ENCODE measurements at places on chromosomes 2 and 18.

- no peak for DNase-seq
Measured at GRCh38 chr2:109662889-109663288, 48.7 kb downstream of the SOWAHC start.

DNA sequence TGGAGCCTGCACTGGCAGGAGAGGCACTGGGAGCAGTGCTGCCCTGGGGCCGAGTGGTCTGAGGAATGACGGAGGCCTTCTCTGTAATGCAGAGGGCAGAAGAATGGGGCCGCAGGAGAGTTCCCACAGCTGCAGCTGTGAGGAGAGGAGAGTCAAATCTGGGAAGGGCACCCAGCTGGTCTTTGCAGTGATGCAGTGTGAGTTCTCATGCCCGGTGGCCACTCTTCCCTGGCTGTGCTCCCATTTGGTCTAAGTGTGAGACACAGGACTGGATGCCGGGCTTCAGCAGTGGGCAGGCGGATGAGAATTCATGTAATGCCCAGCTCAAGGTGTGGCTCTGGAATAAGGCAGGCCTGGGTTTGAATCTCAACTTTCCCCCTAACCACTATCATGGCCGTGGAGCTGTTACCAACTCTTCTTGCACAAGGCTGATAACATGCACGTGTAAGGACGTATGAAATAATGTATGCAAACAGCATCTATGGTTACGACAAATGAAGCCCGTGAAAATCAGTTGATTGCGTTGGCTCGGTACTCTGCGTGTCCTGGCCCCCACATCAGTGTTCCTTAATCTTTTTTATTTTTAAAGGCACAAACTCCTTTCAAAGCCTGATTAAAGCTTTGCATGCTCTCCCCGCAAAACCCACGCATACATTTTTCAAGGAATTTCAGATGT, 71.6 kb downstream of the ACKR3 start:
- DNase-seq: no peak

DNA sequence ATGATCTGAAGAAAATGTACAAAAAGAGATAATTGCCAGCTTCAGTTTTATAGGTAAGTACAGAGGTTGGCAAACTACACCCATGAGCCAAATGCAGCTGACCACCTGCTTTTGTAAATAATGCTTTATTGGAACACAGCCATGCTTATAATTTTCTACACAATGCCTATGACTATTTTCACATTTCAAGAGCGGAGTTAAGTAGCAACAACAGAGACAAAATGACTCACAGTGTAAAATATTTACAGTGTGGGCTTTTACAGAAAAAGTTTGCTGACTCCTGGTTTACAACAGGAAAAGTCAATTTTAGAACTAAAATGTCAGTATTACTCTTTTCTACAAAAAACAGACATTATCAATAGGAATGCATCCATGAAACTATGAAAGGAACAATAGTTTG, 26.0 kb downstream of the CWC22 start:
- DNase-seq: no peak

- no peak for DNase-seq
Measured at GRCh38 chr18:62281684-62282083, 43.4 kb upstream of the TNFRSF11A start.

DNA sequence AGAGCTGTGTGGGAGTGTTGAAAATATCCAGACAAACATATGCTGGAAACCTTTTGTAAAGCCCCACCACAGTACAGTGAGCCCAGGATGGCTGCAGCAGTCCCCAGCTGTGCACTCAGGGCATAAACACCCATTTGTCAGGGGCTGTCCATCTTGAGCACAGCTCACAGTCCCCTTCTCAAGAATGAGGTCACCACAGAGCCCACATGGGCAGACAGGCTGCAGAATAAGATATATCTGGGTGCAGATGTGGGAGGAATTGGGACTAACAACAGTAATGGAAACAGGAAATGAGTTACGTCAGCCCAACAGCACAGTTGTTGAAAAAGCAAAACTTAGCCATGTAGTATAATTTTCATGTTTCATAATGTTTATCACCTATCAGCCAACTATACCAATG, 219.6 kb downstream of the ETAA1 start:
- DNase-seq: no peak

- DNase-seq: no peak
Measured at GRCh38 chr18:57337890-57338289, 14.5 kb upstream of the ST8SIA3 start.

GRCh38 chr2:150887926-150888325, 373.7 kb downstream of the RBM43 start:
- no peak for DNase-seq

GRCh38 chr2:66561645-66562303, 126.8 kb downstream of the MEIS1 start:
- DNase-seq: no peak

GRCh38 chr2:39033980-39034379, 86.9 kb downstream of the SOS1 start:
- no peak for DNase-seq

DNA sequence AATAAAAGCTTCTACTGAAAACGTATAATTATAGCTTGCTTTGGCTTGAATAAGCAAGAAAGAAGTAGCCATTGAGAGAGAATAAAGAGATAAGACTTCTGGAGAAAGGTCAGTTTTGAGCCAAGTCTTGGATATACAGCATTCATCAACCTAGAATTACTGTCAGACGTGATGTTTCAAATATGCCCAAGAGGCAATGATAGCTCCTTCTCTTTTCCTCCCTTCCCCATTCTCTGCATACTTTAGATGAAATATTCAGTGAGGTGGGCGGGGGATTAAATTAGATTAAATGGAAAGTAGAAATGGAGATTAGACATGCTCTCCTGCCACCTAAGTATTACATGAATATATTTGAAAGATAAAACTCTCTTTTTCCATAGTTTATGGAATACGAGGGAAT, 8.7 kb downstream of the ANTXR1 start:
- no peak for DNase-seq

- no peak for DNase-seq
Measured at GRCh38 chr2:13009027-13009642, 292.4 kb downstream of the TRIB2 start.

DNA sequence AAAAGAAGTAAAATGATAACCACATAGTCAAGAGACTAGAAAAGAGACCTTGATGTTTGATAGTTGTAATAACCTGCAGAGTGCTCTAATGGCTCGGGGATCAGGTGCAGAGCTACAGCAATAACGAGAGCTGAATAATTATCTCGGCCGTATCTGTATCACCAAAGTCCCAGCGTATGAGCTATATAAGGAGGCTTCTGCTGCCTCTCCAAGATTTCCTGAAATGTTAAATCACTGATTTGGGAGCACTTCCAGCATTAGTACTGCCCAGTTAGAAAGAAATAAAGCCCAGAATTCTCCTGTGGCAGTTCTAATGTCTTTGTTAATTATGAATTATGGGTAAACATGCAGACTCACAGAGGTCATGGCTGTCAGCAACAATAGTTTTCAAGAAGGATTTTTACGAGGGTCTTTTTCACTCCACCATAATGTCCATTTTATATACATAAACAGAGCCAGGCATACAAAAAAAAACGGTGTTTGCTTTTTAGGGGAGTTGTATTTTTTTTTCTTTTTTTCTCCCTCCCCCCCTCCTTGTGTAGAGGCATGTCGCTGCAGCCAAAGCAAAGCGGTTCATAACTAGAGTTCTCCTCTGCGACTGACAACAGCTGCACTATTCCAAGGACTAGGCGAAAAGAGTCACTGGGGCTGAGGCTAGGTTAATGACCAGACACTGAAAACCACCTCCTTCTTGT, 168.3 kb upstream of the VRK2 start:
- DNase-seq: no peak

GRCh38 chr2:85669549-85669948, 1.6 kb upstream of the SFTPB start:
- DNase-seq: no peak

GRCh38 chr2:19504400-19505198, 146.2 kb upstream of the OSR1 start:
- no peak for DNase-seq

GRCh38 chr2:128285329-128285931, 33.2 kb downstream of the HS6ST1 start:
- DNase-seq: no peak

Measured in T follicular helper cell (primary cell).